ENCODE measurements at places on chromosomes 2 and 18.

- peak; percentile 64 for DNase-seq
Measured at GRCh38 chr2:1750933-1751766, 6.8 kb upstream of the PXDN start.

- DNase-seq, result peak; percentile 67
Measured at GRCh38 chr18:32378705-32379104, 92.0 kb downstream of the GAREM1 start.

- DNase-seq, result no peak
Measured at GRCh38 chr2:207939342-207940108, 85.8 kb downstream of the PLEKHM3 start.

DNA sequence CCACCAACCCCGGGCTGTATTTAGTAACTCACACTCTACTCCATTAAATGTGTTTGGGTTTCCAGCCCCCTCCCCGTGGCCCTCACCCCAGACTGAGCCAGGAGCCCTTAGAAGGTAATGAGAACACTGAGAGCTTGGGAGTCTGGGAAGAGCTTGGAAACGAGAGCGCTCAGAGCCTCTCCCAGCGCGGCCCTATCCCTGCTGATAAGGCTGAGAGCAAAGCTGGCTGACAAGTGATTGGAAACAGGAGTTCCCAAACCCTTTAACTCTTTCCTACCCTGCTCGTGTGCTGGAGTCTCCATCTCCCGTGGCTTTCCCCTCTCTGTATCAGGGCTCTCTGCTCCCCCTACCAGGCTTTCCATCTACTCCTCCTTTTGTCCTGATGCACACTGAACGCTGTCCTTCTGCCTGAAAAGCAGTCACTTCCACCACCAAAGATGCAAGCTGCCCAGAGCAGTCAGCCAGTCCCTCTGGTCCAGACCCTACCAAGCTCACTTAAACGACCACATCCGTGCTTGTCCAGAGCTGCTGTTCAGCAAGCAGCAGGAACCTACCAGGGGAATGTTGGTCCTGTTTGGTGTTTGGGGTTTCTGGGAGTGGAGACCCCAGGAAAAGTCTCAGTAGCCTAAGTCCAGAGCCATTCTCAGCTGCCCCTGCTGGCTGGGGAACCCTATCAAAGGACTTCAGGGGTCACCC lies 100.0 kb upstream of the PKDCC start:
- no peak for DNase-seq

GRCh38 chr2:1231466-1232063 lies 181.7 kb upstream of the TPO start:
- DNase-seq, result peak; percentile 45

DNA sequence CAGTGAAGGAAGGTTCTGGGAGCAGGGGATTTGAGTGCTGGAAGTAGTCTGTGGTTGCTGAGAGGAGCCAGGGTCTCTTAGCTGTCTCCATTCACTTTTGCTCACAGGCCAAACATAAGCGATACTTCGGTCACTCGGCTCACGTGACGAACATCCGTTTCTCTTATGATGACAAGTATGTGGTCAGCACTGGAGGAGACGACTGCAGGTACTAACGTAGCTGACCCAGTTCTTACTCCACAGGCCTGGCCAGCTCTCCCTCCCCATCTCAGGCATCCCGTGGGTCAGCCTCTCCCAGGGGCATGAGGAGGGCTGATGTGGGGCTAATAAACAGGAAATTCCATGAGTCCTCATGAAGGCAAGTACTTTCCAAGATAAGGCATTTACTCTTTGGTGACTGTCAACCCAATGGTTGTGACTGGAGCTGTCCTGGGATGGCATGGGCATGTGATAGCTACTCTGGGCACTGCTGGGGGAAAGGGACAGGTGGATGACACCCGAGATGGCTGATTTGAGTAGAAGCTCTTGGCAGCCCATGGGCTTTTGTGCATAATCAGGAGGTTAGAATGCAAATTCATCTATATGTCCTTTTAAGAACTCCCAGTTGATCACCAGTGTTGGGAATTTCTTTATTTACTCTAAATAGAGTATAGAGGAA lies 81.6 kb downstream of the RTN4 start:
- no peak for DNase-seq

- no peak for DNase-seq
Measured at GRCh38 chr18:58721566-58722239, 50.4 kb downstream of the MALT1 start.

- no peak for DNase-seq
Measured at GRCh38 chr2:195094330-195094729, 562.7 kb upstream of the SLC39A10 start.

DNA sequence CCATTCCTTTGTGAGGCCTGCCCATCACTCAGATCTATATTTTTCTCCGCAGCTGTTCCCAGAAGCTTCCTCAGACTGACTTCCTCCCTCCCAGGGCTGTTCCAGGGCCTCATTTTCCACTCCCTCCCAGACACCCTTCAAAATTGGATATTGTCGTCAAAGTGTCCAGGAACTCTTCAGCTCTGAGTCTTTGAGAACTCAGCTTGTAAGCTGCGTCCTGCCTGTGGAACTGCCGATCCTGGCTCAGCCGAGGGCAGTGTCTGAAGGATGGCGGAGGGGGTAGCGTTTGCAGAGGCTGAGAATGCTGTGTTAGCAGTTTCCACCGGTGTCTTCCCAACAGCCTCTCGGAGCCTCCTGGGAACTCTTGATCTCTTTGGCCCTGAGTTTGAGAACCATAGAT lies 27.1 kb downstream of the NCK2 start:
- no peak for DNase-seq

DNA sequence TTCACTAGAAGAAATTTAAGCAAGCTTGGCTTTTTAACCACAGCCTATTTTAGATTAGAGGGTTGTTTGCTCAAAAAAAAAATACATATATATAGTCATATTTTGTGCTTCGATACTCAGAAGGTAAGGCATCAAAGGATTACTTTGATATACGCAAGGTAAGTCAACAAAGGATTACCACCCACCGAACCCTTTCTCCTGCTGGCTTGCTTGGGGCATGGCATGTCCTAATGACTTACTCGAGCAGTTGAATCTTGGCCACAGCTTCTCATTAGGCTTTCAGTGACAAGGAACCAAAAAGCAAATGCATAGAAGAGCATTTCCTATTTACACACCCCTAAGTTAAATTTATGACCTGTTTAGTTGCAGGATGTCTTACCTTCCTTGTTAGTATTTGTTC lies 295.7 kb downstream of the AGAP1 start:
- DNase-seq, result no peak

DNA sequence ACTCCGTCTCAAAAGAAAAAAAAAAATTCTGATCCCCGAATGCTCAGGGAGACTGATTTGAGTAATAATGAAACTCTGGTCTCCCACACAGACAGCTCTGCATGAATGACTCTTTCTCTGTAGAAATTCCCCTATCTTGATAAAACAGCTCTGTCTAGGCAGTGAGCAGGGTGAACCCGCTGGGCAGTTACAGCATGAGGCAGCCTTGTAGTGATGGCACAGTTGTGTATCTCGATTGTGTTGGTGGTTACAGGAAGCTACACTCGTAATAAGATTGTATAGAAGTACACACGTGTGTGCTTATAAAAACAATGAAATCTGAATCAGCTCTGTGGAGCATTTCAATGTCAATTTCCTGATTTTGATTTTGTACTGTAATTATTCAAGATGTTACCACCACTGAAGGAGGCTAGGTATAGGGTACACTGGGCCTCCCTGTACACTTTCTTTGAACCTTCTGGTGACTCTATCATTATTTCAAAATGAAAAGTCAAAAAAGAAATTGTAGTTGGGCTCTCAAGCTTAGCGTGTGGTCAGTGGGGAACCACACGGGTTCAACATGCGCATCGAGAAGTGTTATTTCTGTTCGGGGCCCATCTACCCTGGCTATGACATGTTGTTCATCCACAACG lies 34.9 kb upstream of the ATP8B1 start:
- no peak for DNase-seq

- DNase-seq, result no peak
Measured at GRCh38 chr2:12074126-12074844, 327.9 kb downstream of the LPIN1 start.

DNA sequence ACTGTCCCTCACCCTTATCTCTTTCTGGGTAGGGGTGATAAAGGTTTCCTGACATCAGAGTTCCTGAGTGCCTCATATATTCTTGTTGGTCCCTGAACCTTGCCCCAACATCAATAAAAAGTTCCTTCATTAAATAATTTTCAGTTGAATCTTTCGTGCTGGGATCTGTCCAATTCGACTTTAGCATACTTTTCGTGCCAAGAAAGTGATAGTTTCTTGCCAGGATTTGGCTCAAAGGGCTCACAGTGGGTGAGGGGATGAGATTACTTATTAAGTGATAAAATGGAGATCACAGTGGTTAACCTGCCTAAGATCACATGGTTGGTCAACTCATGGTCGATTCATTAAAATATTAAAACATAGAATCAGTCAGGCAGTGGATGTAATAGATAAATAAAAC lies 93.8 kb upstream of the SLC8A1 start:
- DNase-seq, result no peak

- no peak for DNase-seq
Measured at GRCh38 chr2:28582595-28582994, 86.7 kb downstream of the PLB1 start.

GRCh38 chr2:74441690-74442482 lies at the start of gene RTKN:
Gene RTKN (minus strand): TSS chr2:74441937. CDS start chr2:74441816, 121 bp downstream.
- no peak for DNase-seq

GRCh38 chr2:158598862-158599517 lies 142.2 kb downstream of the PKP4 start:
- no peak for DNase-seq

- no peak for DNase-seq
Measured at GRCh38 chr2:226057914-226058313, 658.4 kb downstream of the NYAP2 start.

DNA sequence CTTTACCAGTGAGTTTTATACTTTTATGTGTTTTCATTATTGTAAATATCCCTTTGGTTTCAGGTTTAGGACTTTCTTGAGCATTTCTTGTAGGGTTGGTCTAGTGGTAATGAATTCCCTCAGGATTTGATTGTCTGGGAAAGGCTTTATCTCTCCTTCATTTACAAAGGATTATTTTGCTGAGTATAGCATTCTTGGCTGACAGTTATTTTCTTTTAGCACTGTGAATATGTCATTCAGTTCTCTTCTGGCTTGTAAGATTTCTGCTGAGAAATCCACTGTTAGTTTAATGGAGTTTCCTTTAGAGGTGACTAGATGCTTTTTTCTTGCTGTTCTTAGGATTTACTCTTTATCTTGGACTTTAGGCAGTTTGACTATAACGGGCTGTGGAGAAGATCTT lies 373.9 kb downstream of the TSN start:
- DNase-seq, result no peak

- no peak for DNase-seq
Measured at GRCh38 chr18:49733321-49733720, 80.0 kb downstream of the ACAA2 start.

- no peak for DNase-seq
Measured at GRCh38 chr2:69453475-69454129, 16.4 kb upstream of the NFU1 start.

DNA sequence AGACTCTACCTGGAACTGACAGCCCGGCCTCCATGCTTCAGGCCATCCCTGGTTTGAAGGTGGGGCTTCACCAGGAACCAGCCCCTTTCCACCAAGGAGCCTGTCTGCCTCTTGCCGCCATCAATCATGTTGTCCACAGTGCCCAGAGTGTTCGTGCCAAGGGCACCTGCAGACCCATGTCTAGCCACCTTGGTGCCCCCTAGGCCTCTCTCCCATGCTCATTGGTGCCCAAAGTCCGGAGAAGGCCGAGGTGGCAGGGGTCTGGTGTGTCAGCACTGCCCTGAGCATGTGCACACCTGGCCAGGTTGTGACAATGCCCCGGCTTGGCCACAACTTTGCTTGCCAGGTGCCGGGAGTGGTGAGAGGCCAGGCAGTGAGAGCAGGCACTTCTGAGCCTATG lies 114.8 kb downstream of the COPS8 start:
- no peak for DNase-seq

DNA sequence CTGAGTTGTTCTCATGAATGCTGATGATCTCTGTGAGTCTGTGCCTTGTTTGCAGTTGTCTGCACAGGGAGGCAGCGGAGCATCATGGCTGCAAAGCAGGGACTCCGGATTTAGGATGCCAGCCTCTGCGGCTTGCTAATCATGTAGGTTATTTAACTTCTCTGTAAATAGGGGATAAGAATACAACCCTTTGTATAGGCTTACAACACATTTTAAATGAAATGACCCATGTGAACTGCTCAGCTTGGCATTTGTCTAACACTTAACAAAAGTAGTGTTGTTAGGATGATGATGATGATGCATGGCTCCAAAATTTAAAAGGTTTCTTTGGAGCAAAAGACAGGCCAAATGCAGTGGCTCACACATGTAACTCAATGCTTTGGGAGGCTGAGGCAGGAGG lies 19.4 kb downstream of the DYTN start:
- no peak for DNase-seq

GRCh38 chr18:71374294-71375000 lies 1085.6 kb downstream of the SOCS6 start:
- no peak for DNase-seq

DNA sequence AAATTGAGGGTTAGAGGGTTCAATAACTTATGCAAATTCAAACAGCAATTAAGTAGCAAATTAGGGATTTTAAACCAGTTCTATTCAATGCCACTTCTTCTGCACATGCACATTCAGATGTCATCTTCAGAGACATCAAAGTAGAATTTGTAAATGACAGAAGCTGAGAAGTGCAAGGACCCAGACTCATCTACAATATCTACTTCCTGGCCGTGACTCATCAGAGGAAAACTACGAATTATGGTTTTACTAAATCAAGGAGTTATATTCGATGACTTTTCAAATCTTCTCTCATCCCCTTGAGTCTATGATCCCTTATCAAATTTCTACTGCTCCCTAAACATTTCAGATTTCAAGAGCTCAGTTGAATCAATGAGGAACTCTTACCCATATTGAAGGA lies 20.0 kb upstream of the STAT4 start:
- no peak for DNase-seq

DNA sequence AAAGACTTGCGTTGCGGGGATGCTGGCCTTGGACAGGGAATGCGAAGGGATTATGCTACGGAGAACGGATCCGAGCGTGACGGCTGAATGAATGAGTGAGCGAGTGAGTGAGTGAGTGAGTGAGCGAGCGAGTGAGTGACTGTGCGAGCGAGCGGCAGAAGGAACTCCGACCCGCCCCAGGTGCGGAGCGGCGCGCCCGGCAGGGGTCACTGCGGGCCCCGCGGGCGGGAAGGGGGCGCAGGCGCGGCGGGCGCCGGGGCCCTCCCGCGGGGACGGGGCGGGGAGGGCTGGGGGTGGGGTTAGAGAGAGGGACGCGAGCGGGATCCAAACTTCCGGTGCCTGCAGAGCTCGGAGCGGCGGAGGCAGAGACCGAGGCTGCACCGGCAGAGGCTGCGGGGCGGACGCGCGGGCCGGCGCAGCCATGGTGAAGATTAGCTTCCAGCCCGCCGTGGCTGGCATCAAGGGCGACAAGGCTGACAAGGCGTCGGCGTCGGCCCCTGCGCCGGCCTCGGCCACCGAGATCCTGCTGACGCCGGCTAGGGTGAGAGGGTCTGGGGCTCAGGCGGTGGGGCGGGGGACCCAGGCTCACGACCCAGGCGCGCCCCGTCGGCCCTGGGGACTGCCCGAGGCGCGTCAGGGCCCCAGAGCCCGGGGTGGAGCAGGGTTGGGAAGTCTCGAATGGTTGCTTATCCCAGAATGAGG lies at the start of gene ITM2C:
ITM2C (plus strand) TSS at position 338 of the 702 bp plus-strand sequence; CDS start at position 422, 84 bp downstream.
- no peak for DNase-seq

- DNase-seq, result peak; percentile 31
Measured at GRCh38 chr18:30970196-30970816, 72.2 kb downstream of the DSC3 start.

GRCh38 chr2:35783723-35784122 lies 571.9 kb upstream of the CRIM1 start:
- DNase-seq, result no peak

- DNase-seq, result no peak
Measured at GRCh38 chr2:80852808-80853139, 548.2 kb upstream of the LRRTM1 start.

Data from NCI-H1092 (cell line).